ENCODE measurements at places on chromosomes 7 and 10. TPM values are rescaled to one million over a fixed set of nuclear protein-coding genes. Genes with fewer than 3 reads are reported as not detected.

- no peak overlapping the region for H3K4me3 ChIP-seq
- H3K4me1 ChIP-seq: no peaks in the 10 kb centered on the region
- no peaks in the 10 kb centered on the region for H3K36me3 ChIP-seq
- no peaks in the 10 kb centered on the region for H3K27me3 ChIP-seq
- DNase-seq: no peak
Measured at GRCh38 chr7:110317541-110318265, 773.2 kb upstream of the LRRN3 start.

- no peak overlapping the region for H3K4me3 ChIP-seq
- no peaks in the 10 kb centered on the region for H3K27me3 ChIP-seq
- no peaks in the 10 kb centered on the region for H3K36me3 ChIP-seq
Measured at GRCh38 chr10:16606421-16606820, 84.7 kb upstream of the C1QL3 start.

GRCh38 chr10:77890097-77890496 is 36.5 kb downstream of the DLG5 start:
- no peak overlapping the region for H3K27ac ChIP-seq
- no peaks in the 10 kb centered on the region for H3K36me3 ChIP-seq
- H3K4me1 ChIP-seq: peaks cover 3% of the 10 kb centered on the region
- DNase-seq: no peak
- H3K27me3 ChIP-seq: no peaks in the 10 kb centered on the region
- H3K4me3 ChIP-seq: no peak overlapping the region

DNA sequence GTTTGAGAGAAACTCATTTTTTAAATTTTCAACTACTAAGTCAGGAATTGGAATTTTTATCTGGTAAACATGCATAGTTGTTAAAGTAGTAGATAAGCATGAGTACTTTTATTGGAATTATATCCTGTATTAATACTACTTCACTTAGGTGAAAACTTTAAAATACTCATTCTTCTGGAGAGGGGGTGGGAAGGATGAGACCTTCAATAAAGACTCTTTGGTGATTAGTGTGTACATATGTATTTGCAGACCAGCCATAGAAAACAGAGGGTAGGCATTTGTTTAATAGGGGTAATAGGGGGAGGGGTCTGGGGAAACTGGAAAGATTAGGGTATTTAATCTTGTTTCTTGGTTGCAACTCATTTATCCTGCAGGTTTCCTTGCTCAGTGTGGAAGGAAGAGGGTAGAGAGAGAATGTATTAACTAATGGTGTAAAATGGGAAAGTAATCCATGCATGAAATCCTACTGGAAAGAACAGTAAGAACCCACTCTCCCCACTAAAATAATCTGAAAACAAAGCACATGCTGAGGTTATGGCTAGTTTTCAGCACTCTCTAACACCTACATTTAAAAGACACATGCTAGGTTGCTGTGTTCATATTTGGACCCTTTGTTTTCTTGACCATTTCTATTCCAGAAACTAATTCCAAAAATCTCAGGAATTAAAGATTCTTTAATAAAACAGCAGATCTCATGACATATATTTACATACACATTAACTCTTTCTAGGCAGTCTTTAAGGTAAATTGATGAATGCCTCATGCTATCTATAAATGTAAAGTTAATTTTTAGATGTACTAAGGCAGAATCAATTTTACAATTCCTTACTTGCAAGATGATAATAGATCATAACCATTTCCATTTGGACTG is 6.2 kb upstream of the IGF2BP3 start:
- no peaks in the 10 kb centered on the region for H3K36me3 ChIP-seq
- H3K4me3 ChIP-seq: no peak overlapping the region
- no peaks in the 10 kb centered on the region for H3K4me1 ChIP-seq
- H3K27me3 ChIP-seq: no peaks in the 10 kb centered on the region

GRCh38 chr7:38801786-38802185 is 107.2 kb downstream of the VPS41 start:
- DNase-seq: no peak
- H3K36me3 ChIP-seq: no peaks in the 10 kb centered on the region
- no peaks in the 10 kb centered on the region for H3K4me1 ChIP-seq
- no peak overlapping the region for H3K27ac ChIP-seq
- H3K4me3 ChIP-seq: no peak overlapping the region
- no peaks in the 10 kb centered on the region for H3K27me3 ChIP-seq

The PAPOLB gene
- 0.54 TPM for total RNA-seq

The UCMA gene
- not detected for total RNA-seq

The HABP2 gene
- total RNA-seq: not detected

All from aorta (tissue), 5 donors.